ENCODE measurements at places on chromosomes 11 and 22.
A peak's percentile ranks its signal among the peaks of the same experiment; 100 is the strongest.

GRCh38 chr11:64303109-64304031 is 2.0 kb upstream of the ESRRA start:
- no peak for DNase-seq

- DNase-seq = no peak
Measured at GRCh38 chr11:109785714-109786113, 307.5 kb upstream of the ZC3H12C start.

- DNase-seq = no peak
Measured at GRCh38 chr11:980438-981357, 55.0 kb downstream of the AP2A2 start.

DNA sequence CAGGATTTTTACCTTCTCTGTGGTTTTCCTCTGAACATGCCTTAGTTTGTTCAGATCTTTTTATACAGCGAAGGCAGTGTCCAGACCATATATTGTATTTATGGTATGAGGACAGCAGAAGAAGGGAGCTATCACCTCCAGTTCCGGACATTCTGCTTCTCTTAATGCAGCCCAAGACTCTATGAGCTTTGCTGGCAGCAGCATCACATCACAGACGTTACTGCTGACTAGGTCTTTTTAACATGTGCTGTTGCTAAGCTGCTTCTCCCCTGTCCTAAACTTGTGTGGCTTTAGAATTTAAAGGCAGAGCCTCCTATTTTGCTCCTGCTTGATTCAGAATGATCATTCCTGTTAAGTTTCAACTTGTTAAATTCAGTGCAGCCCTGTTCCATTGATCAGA is 13.4 kb downstream of the MICAL2 start:
- no peak for DNase-seq

- DNase-seq = peak; percentile 54
Measured at GRCh38 chr22:29313126-29313575, 2.3 kb downstream of the RASL10A start.

DNA sequence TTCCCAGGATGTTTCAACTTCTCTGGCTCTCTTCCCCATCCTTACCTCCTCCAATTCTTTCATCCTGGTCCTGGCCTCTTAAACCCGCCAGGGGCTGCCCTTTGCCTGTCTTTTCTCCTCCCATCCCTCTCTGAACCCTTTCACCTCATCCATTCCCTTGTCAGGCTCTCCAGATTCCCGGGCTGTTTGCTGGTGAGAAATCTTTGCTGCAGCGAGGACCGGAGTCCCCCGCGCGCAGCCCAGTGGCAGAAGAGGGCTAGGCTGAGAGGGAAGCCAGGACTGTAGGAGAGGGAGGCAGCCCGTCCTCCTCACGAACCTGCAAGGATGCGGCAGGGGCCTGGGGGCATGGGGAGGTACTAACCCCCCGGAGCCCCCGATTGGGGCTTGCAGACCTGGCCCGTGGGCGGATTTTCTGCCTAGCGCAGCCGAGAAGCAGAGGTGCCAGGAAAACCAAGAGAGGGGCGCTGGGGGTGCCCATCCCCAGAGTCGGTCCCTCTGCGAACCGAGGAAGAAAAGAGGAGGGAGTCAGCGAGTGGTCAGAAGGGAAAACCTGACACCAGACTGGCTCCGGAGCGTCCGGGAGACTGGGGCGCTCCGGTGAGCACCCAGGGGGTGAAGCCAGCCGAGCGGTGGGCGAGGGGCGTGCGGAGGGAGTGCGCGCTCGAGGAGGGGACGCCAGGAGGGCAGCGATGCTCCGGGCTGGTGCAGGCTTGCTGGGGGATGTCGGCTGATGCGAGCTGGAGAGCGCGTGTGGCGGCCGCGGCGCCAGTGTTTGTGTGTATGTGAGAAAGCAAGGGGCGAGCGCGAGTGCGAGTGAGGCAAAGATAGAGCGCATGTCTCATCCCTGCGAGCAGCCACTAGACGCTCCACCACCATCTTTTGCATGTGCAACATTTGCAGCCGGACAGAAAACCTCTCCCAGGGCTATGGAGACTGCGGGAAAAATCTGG is at the start of gene GRIA4:
TSS of gene GRIA4 (plus strand) at position 242 of the 950 bp plus-strand sequence. CDS start 925 bp downstream, outside the sequence.
- DNase-seq = peak; percentile 11

- no peak for DNase-seq
Measured at GRCh38 chr11:62499944-62500649, 46.5 kb downstream of the AHNAK start.

GRCh38 chr11:122304306-122304705 is 188.3 kb upstream of the BLID start:
- no peak for DNase-seq

DNA sequence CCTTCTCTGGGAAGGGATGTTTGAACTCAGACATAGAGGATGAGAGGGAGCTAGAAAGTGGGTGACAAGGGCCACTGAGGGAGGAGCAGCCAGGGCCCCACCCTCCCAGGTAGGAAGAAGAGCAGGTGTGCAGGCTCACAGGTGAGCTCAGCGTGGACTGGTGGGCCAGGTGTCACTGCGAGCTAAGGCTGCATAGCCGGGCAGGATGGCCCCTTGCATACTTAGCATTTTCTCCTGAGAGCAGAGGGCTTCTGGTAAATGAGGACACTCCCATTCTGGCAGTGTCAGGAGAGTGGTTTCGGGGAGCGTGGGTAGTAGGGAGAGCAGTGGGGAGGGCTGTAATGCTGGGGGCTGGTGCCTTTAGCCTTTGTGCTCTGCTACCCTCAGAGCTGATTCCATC is 843.4 kb downstream of the TBC1D22A start:
- DNase-seq = no peak

DNA sequence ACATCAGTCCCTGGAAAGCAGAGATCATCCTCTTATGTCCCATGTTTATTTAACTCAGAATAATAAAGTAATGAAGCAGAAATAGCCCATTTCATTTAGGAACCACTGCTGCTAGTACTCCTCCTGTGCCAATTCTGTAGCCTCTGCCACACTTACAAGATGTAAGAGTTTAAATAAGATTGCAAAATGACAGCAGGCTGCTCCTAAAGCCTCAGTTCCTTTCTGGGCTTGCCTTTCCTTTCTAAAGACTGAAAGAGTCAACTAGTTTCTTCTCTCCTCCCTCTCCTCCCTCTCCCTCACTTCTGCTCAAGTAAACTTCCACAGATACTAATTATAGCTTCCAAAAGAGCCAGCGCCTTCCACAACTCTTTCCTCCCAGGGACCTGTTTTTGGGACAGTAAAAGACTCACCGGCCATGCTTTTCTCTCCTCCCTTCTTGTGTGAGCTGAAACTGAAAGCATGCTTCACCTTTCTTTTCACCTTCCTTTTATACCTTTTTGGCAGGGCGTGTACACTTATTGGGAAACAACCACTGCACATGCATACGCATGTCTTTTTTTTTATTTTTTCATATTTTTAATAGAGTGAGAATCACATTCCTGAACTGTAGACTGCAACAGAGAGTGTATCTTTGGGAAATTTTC is 26.1 kb upstream of the CARD16 start:
- no peak for DNase-seq

DNA sequence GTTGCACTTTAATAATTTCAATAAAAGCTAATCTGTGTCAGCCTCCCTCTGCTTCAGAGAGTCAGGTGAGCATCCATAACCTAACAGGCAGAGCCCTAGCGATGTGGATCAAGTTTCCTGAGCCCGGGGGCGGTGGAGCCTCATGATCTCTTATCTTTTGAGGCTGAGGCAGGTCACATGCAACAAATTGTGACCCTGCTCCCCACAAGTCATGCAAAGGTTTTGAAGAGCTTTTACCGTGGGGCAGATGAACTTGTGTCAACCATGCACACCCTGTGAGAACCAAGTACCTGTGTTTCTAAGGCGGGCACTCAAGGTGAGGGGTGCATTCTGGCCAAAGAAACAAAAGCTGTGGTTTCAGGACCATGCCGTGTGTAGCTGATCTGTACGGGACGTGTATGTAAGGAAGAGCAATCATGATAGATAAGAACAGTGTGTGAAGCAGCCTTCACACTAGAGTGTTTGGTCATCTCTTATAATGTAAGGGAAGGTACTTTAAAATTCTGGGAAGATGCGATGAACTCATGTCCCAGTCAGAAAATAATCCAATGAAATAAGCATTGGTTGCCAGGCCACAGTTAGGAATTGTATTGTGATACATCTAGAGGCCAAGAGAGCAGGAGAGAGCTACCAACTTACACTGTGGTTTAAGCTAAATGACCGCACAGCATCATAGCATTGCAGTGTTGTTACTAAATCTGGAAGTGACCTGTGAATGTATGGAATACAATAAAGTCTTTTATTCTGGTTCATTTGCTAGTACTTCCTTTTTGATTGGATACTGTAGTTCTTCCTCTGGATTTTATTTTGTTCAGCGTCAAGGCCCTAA is 49.8 kb downstream of the DKK3 start:
- DNase-seq = no peak

GRCh38 chr11:37849706-37850105 is 1251.7 kb upstream of the RAG2 start:
- no peak for DNase-seq

- DNase-seq = no peak
Measured at GRCh38 chr11:124648610-124649009, 24.9 kb downstream of the SIAE start.

GRCh38 chr11:565921-566509 is 5.2 kb downstream of the RASSF7 start:
- DNase-seq = no peak

DNA sequence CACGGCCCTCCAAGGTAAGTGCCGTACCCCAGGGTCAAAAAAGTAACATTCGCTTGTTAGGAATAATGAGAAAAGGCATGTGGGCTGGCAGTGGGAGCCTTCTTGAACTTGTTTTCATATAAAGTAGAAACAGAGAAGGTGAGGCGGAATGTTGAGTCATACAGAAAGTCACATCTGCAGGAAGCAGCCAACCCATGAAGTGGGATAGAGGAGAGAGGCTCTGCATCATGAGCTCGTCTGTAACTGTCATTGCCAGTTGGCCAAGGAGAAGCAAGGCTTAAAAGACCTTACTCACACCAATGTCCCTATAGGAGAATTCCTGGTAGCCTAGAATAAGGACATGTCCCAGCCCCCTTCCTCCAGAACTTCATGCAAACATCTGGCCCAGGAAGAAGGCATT is 253.3 kb downstream of the BUD13 start:
- no peak for DNase-seq

DNA sequence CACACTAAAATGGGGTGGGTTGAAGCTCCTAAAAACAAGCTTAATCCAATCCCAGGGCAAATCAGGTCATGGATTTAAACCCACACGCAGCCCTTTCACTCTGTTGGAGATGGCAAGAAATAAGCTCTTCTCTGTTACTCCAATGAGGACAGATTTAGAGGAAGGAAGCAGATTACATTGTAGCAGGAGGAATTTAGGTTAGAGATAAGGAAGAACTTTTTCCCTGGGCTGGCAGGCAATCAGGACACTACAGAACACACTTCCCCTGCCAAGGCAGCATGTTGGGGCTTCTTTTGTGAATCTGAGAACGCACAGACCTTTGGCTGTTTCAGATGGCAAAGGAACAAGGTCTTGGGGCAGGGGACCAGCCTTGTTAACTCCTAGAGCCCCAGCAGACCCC is 46.2 kb downstream of the C11orf58 start:
- DNase-seq = no peak

GRCh38 chr11:27216270-27217149 is 146.5 kb downstream of the CCDC34 start:
- DNase-seq = no peak
